ENCODE measurements at places on chromosomes 6 and 20. TPM values are rescaled to one million over a fixed set of nuclear protein-coding genes. Genes with fewer than 3 reads are reported as not detected.

Gene SLC52A3
- under 0.01 TPM for total RNA-seq

Gene TINAG
- not detected for total RNA-seq

Gene UNC93A
- not detected for total RNA-seq

Gene NOX3
- not detected for total RNA-seq

Gene ADTRP
- 4.1 TPM for total RNA-seq
